ENCODE measurements at places on chromosomes 3 and 15. TPM values are rescaled to one million over a fixed set of nuclear protein-coding genes. Genes with fewer than 3 reads are reported as not detected.

GRCh38 chr3:175890066-175890465 is 1030.9 kb downstream of the NAALADL2 start:
- DNase-seq: no peak

GRCh38 chr3:156332304-156332703 is 211.9 kb downstream of the KCNAB1 start:
- DNase-seq: no peak

DNA sequence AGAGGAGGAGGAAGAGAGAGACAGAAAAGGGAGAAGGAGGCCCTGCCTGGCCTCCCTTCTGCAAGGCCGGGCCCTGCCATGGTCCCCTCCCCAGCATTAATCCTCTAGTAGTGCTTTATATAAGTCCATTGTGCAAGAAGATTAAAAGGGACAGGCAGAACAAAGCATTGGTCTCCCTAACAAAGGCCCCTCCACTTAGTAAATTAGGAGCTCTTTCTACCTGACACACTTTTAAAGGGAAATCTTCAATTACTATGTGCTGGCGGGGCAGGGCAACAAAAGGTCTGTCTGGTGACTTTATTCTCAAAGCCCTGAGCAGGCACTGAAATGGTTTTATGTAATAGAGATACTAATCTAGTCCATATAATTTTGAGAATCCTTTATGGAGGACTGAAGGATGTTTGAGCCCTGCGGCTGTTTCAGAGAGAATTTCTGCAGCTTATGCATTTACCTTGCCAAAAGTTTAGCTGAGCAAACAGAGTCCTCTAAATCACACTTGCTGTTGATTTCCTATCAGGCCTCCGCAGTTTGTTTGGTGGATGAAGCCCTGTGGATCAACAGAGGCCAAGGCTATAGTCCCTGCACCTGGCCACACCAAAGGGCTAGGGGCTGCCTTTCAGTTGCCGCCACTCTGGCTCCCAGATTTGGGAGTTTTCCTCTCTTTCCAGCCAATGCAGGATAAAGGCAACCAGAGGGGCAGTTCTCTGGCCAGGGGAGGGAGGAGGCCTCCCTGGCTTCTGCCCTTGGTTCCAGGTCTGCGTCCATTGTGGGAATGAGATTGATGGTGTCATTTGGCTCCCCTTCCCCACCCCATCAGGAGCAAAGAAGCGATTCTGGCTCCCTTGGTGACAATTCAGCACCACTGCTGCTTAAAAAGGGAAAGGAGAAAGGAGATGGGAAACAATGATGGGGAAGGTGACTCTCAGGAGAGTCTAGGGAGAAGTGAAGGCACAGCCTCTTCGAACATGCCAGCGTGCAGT is 148.0 kb downstream of the MEGF11 start:
- no peak for DNase-seq

- no peak for DNase-seq
These were observed 65.0 kb downstream of the PDZRN3 start for GRCh38 chr3:73559749-73560148.

- no peak for DNase-seq
These were observed 184.2 kb upstream of the PDZRN3 start for GRCh38 chr3:73808862-73809509.

GRCh38 chr3:125083776-125084175 is 28.0 kb upstream of the HEG1 start:
- DNase-seq: peak; percentile 56

DNA sequence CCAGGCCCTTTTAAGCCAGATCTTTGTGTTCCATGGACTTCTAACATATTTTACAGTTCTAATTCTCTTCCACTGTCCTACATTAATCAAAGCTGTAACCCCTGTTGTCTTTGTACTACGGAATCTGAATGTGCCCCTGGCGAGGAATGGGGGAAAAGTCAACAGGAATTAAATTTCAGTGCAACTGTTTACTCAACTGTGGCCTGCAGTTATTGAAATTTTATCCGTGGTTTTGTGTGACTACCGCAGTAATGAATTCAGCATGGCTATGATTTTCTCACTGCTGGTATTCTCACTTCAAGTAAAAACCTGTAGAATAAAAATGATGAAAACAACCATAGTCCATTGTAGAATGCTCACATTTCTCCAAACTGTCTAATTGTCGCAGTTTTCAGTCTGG is 388.0 kb downstream of the FOXP1 start:
- DNase-seq: no peak

DNA sequence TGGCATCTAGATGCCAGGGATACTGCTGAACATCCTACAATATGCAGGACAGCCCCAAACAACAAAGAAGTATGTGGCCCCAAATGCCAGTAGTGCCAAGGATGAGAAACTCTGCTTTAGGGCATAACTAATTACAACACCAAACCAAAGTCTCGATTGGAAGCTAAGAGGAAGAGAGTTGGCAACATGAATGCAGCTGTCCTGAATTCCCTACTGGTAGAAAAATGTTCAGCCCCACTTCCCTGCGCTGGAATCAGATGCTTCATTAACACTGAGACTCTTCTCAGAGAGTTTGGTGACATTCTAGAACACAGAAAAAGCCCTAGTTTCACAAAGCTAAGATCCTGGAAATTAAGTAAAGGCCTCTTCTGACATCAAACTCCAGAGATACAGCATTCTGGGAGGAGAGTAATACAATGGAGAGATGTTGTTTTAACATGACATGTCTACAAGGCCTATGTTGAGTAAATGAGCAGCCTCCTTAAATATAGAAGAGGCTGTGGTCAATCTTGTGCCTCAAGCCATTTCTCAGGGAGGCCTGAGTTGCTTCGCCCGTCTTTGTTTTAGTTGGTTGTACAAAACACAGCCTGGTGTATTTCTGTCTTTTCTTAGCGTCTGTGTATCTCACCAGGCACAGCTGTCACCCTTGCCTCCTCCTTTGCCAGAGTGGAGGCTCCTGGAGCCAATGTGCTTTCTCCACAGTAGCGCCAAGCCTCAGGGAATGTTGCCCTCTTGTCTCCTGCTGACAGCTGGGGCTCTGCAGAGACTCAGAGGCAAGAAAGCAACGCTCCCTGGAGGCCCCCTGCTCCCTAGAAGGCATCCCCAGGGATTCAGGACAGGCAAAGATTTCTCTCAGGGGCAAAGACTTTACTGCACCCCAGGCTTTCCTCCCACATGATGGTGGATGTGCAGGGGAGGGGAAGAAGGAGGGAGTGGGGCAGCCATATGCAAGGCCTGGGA is 25.1 kb upstream of the CTNNB1 start:
- DNase-seq: no peak

Gene CFAP100
- not detected for total RNA-seq

DNA sequence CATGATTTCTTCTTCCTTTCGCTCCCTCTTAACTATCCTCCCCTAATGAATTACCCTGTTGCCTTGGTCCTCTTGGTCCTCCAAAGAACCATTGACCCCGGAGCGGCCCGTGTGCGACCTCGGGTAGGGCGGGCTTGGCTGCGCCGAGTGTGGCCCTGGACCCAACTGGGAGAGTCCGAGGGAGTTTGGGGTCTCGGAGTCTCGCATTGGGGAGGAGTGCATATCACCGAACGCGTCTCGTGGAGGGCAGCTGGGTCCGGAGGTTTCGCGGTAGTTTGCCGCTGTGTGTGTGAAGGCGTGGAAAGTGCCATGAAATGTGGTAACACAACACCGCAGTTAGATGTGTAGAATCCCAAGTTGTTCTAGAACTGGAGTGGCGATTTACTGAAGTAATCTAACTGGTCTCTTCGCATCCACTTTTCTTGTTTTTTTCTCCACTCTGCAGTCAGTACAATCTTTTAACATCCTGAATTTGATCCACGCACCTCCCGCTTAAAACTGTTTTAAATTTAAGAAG is 363 bp downstream of the GTF2E1 start:
- DNase-seq: peak; percentile 25

GRCh38 chr15:37679627-37680026 is 254.8 kb upstream of the TMCO5A start:
- no peak for DNase-seq

DNA sequence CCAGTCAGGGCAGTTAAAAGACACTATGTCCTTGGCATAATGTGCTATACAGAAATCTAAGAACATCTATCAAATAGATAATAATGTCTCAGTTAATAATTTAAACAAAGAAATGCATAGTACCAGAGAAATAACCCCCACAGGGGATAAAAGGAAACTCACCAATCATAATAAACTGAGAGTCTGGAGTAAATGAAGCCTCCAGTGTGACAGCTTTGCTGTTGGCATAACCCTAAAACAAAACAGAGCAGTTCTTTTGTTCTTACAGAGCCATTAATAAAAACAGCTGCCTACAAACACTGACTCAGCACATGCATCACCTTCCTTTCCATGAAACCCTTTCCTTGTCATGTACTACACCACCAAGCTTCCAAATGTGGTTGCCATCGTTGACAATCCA is 13.5 kb downstream of the PPM1M start:
- peak; percentile 82 for DNase-seq

Gene GXYLT2
- total RNA-seq: 47.8 TPM

DNA sequence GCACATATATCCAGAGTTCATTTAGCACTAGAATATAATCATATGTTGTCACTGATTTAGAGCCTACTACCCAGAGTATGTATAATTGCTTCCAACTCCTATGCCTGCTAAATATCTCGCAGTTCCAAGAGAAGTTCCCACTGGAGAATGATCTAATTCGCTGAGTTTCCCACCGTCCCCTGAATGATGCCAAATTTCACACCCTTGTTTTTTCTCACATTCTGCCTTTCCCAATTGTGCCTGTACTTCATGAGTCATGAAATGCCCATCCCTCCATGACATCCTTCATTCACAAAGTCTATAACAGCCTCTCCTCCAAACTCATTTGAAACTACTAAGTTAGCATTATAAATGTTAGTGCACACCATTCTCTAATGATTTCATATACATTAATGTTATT is 177.2 kb downstream of the CBLB start:
- peak; percentile 13 for DNase-seq

Gene ITIH4
- total RNA-seq: not detected

DNA sequence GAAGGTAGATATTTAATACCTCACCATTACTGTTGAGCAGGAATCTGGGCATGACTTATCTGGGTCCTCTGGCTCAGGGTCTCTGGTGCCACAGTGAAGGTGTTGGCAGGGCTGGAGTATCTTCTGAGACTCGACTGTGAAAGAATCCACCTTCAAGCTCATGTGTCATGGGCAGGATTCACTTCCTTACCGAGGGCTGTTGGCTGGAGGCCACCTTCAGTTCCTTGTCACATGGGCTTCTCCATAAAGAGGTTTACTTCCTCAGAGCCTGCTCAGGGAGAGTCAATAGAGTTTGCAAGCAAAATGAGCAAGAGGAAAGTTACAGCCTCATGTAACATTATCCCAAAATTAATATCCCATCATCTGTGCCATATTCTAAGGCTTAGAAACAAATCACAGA is 459.5 kb downstream of the NR2F2 start:
- no peak for DNase-seq

Gene TMEM212
- total RNA-seq: not detected

GRCh38 chr15:39579487-39580116 is 1.3 kb upstream of the THBS1 start:
- DNase-seq: peak; percentile 87

Gene PRC1
- 10.7 TPM for total RNA-seq

GRCh38 chr3:193134856-193135255 is 106.2 kb upstream of the PLAAT1 start:
- DNase-seq: peak; percentile 84
